Neural crest cell (in vitro differentiated cells): ENCODE measurements at places on chromosomes 5 and 9. TPM values are rescaled to one million over a fixed set of nuclear protein-coding genes. Genes with fewer than 3 reads are reported as not detected.

DNA sequence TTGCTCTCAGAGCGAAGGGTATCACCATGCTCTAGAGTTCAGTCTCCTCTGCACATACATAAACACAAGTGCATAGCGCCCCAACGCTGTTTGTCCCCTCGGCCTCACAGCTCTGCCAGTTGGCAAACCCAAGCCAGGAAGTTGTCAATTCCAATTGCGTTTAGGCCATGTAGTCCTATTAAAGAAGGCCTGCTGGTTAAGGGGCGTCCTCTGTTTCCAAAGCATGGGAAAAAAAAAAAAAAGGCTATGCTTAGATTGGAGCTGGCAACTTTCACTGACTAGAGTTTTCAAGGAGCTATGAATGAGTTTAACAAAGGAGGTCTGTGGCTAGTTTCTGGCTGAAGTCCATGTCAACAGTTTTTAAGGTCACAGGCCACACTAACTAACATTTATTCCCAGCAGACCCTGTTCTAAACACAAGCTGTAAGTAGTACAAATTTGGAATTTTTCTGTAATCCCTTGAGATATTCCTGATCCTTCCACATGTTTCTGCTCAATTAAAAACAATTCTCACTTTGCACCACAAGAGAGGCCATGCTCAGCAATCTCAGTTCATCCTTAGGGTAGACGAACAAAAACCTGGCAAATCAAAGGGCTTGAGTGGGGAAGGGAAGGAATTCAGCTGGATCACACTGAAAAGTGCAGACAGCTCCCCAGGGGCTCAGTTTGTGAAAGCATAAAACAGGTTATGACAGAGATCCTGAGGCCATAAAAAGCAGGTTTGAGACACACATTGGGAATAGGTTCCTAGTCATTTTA lies 187.7 kb downstream of the DENND1A start:
- peak; percentile 2 for DNase-seq

- DNase-seq: no peak
Measured at GRCh38 chr5:68303754-68304420, 88.3 kb downstream of the PIK3R1 start.

The PPP2R2B gene
- 4.1 and 4.9 TPM in 2 replicates for total RNA-seq

The NEUROG1 gene
- total RNA-seq: 7.3 and 7.8 TPM in 2 replicates

- DNase-seq: no peak
Measured at GRCh38 chr5:111248571-111248970, 24.4 kb downstream of the CAMK4 start.

The SMIM33 gene
- total RNA-seq: not detected in 2 replicates
